ENCODE measurements at places on chromosomes 13 and 19.

GRCh38 chr19:41774515-41774980 is 19.2 kb downstream of the CEACAM6 start:
- peak; percentile 10 for DNase-seq

- no peak for DNase-seq
These were observed 191.4 kb downstream of the OLFM4 start for GRCh38 chr13:53220038-53220437.

- no peak for DNase-seq
These were observed 33.3 kb upstream of the SHFL start for GRCh38 chr19:10052602-10053360.

DNA sequence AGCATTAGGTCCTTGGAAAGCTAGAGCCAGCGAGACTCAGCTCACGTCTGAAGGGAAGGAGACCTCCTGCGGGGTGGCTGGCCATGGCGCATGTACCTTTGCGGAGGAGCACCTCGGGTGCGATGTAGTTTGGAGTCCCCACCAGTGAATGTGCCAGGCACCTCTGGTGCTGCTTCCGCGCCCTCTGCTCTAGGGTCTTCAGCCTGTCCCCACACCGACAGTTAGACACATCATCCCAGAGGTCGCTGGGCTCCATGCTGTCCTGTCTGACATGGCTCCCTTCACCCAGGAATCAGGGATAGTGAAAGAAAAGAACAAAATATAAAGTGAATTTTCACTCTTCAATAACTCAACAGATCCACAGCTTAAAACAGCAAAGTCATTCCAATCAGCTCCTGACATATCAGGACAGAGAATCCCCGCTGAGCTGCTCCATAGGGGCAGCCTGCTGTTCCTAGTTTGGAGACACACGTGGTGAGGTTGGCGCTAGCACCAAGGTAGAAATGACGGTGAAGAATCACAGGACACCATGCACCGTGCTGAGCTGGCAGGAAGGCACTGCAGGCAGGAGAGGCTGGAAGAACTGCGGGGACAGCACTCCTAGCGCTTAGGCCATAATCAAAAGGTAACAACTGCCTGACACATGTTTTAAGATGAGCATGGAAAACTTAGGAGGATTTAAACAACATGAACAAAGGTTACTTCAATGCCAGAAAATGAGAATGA is 79.0 kb upstream of the XPO4 start:
- no peak for DNase-seq

DNA sequence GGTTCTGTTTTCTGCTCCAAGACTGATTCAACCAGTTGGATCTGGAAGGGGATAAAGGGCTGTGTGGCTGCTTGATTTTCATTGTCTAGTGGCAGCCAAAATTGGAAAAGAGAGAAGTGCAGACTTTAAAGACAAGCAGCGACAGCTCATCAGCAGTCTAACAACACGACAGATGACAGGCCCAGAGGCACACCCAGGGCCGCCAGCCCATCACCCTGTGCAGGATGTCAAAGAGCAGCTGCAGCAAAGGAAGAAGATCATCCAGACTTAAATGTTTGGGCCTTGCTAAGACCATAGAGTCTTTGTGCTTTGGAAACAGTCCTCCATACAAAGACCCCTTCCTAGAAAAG is 421.0 kb upstream of the KLF12 start:
- no peak for DNase-seq

DNA sequence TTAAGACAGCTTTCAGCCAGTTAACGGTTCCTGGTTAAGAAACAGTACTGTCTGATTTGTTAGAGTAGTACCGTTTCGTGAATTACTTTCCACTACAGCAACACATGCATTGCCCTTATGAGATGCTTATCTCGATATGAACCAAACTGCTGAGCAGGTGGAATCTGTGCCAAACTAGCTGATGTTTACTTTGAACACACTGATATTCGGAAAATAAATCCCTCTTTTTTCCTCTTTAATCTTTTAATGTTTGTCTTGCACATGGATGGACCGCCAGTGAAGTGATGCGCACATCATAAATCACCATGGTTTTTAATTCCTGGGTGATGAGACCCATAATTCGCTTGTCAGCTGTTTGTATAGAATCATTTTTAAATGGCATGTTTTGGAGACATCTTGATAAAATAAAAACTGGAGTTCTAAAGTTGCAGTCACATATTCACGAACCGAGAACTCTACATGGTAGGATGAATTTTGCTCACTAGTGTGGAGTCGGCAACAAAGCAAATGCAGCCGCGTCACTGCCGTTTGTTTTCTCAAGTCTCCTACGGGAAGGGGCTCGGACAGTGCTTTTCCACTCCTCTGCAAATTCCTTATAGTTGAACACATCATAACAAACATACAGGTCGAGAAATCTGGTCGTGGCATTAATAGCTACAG is 1.1 kb downstream of the GJA3 start:
- DNase-seq: no peak

DNA sequence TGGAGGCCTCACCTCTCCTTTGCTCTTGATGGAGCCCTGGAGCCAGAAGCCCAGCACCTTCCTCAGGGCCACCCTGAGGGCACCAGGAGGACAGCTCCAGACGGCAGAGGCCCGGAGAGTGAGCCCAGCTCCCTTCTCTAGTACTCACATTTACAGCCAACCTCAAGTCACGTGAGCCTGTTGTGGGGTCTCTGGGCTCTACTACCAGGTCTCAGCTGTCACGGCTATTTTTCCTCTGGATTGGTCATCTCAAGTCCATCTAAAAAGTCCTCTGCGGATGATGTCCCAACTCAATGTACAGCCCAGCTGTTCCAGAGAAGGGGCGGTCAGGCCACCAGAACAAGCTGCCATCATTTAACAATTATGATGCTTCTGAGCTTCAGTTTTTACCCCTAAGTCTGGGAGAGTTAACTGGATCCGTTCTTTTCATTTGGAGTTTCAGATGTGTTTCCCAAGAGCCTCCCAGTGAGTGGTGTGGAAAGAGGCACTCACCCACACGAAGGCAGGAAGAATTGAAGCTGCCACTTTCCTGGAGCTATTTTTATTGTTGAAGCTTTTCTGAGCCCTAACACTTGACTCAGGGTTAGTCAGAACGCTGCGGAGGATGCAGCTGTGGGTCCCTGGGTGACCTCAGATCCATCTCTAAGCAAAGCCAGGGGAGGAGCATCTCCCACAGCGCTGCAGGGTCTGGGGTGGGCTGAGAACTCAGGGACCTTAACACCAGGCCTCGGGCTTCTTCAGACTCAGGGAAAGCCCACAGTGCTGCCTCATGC is 143.5 kb upstream of the UBL3 start:
- no peak for DNase-seq

All from T-helper 2 cell treated with Interferon-gamma antibody and Interleukin-4, amounts not matched to agents 5 μg/mL and 100 μg/mL, for 36 hours (primary cell).